Omental fat pad (tissue), 4 donors: ENCODE measurements at places on chromosomes 1 and 21.

DNA sequence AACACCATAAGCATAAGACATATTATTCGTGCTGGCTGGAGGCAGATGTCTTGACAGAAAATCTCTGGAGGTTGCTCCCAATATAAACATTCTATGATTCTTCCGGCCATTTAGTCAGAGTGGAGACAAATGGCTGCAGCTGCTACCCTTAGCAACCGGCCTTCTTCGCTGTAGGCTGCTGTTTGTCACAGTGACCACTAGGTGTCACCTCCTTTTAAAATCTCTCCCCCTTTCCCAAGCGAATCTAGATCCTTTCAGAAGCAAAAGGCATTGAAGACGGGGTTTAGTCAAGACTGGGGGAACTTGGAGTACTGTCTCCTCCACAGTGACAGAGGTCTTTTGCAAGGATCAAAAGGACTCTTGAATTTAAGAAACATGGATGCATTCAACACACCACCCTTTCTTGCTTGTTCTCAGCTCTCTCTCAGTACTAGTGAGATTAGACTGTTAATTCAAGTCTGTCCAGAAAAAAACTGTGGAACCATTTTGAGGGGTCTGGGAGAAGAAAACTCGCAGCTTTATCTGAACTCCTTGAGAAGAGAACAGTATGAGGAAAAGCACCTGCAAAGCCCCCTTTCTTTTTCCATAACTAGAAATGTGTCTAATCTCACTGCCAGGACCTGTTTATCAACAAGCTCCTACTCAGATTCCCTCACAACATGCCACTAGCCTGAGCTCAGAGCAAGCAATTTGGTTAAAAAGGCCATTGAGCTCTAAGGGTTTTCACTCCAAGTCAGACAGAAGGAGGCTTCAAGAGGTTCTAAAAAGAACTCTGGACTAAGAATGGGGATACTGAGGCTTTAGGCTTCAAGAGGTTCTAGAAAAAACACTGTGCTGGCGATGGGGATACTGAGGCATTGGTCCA lies 408.3 kb upstream of the PLXNA2 start:
- no peak for DNase-seq

DNA sequence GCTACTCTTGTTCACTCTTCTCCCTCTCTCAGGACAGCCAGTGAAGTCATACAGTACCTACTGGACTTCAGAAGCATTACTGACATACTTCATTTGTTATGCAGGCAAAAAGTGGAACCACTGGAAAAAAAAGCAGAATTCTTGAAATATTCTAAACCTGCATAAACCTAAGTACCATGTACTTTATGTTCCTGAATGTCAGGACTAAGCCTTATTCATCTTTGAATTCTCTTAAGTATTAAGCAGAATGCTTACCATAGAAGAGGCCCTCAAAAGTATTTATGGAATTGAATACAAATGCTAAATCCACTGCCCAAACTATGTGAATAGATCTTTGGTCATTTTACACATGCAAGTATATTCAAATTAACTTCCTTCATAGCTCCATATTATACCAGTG lies 7.8 kb downstream of the PSMB2 start:
- DNase-seq, result no peak

GRCh38 chr1:72780212-72780611 lies 497.9 kb upstream of the NEGR1 start:
- no peak for DNase-seq

DNA sequence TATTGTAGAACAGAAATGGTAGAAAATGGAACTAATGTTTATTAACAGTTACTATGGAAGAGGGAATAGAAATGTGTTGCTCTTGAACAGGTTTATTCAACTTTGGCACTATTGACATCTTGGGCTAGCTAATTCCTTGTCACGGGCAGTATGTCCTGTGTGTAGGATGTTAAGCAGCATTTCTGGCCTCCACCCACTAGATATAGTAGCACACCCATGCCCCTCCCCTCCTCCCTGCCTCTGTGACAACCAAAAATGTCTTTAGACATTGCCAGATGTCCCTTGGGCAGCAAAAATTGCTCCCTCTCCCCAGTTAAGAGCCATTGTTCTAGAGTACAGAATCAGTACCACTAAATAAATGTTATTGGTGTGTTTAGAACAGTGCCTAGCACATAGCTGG lies 91.4 kb upstream of the TPTE start:
- DNase-seq, result no peak

- no peak for DNase-seq
Observed at GRCh38 chr1:21323091-21323490, 32.8 kb upstream of the ECE1 start.

DNA sequence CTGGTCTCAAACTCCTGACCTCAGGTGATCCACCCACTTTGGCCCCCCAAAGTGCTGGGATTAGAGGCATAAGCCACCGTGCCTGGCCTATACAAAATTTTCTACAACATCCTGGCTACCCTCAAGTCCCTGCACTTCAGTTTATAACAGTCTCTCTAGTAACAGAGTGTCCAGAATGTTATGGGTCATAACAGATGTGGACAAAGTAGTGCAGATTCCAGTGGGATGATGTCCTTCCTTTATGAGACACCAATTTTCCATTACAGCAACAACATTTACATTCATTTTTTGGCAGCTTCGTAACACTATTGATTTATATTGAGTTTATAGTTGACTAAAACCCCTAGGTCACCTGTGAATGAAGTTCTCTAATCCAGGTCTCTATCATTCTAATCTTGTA lies 429.4 kb upstream of the PTBP2 start:
- no peak for DNase-seq

DNA sequence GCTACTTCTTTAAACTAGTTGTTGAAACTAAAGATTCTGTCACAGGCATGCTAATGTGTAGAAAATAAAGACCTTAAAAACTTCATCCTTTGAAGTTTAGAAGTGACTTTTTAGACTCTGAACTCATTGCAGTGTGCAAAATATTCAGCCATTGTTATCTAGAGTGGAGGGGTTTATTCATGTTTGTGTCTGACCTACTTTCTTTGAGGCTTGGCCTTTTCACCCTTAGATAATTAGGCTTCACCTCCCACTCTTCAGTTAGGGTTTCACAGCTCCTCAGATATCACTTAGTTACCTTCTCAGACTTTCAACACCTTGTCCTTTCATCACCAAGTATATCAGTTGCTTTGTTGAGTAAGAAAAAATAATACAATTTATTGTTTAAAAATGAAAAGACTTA lies 75.9 kb downstream of the IVNS1ABP start:
- DNase-seq, result no peak

- DNase-seq, result no peak
Observed at GRCh38 chr1:3505161-3505560, 50.7 kb downstream of the ARHGEF16 start.

DNA sequence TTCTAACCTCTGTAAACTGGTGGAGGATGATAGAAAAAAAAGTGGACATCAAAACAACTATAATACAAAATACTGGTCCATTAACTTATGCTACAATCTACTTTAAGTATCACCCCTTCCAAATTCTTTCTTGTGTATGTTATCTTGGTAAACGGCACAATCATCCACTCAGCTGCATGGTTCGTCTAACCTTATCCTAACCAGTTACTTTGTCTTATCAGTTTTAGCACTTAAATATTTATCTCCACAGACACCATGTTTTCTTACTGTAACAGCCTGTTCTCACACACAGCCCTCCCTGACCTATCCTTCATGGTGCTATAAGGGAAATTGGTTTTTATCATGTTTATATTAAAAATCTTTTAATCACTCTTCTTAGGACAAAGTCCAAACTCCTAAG lies 157.2 kb downstream of the PTGER3 start:
- no peak for DNase-seq

GRCh38 chr1:236128646-236129178 lies 13.6 kb upstream of the GPR137B start:
- DNase-seq, result no peak

DNA sequence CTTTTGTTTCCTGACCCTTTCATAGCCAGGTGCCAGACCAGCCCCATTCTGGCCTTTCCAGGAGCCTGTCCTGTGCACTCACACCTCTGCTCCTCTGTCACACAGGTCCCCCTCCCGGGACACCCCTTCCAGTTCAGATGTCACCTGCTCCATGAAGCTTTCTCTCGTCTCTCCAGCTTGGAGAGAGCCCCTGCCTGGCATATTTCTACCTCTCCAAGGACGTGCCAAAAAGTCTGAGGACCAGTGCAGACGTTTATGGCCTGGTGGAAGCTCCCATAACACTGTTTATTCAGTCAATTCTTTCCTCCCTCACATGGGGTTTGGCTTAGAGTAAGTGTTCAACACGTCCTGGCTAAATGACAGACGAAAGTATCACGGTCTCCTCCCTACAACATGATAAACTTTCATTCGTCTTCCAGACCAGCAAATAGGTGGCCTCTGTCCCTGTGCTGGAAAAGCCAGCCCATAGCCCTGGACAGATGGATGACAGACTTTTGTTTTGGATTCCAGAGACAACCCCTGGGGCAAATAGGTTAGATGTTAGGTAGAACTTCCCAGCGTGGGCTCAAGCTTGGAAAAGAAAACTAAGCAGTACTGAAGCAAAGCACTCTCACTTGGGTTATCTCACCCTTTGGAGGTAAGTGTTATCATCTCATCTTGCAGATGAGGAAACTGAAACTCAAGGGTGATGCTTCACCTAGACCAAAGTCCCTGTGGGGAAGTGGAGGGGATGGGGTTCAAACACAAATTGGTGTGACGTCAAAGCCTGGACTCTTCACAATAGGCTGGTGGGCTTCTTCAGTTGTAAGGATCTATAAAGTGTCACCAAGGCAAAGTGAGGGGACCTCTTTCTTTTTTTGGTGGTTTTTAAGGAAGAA lies 52.9 kb upstream of the ECE1 start:
- DNase-seq, result no peak

- DNase-seq, result no peak
Observed at GRCh38 chr1:202210385-202210784, 16.8 kb downstream of the LGR6 start.

DNA sequence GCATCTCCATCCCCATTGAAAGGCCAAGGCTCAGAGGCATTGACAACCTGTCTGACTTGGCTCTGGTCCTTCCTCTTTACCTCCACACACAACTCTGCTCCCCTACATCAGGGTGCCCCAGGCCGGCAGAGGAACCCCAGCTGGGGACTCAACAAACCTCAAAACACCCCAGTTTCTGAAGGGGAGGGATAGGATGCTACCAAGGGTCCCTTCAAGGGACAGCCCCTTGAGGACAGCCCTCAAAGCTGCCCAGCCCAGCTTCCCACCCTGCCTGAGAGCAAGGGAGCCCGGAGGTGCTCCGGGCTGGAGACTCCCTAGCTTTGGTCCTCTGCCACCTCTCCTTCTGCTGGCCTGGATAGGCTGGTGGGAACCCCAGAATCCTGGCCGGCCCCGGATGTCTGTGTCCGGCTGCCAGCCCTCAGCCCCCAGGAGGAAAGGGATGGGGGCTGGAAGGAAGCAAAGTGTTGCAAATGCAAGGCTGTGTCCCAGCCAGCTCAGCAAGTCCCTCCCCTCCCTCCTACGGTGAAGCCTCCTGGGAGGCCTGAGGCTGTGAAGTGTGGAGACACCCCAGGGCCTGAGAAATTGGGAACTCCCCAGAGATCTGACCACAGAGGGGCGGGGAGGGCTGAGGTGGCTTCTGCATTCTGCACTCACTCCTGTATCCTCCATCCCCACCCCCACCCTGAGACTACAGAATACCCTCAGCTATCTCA lies 1.1 kb upstream of the MARCKSL1 start:
- DNase-seq, result no peak

DNA sequence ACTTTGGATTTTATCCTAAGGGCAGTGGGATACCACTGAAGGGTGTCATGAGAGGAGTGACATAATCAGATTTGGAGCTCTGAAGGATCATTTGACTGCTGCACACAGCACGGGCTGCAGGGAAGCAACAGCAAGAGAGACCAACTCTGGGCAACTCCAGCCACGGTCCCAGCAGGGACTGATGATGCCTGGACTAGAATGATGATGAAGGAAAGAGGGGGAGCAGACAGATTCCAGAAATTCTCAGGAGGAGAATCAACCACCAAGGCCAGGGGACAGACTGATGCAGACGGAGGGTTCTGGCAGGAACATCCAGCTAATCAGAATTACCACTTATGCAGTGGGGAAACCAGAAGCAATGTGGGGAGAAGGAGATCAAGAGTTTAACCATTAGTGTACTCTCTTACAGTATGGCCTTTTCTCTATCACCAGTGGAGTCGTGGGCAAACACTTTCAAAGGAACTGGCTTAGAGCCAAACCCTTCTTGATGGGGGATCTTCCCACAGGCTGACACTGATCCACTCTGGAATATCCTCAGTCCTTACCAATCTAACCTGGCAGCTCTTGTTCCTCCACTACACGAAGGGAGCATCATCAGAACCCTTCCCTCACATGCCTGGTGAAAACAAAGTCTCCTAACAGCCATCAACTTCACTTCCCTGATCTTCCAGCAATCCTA lies 3.3 kb downstream of the URB1 start:
- DNase-seq, result no peak

GRCh38 chr1:66490816-66491215 lies 43.1 kb upstream of the SGIP1 start:
- no peak for DNase-seq

DNA sequence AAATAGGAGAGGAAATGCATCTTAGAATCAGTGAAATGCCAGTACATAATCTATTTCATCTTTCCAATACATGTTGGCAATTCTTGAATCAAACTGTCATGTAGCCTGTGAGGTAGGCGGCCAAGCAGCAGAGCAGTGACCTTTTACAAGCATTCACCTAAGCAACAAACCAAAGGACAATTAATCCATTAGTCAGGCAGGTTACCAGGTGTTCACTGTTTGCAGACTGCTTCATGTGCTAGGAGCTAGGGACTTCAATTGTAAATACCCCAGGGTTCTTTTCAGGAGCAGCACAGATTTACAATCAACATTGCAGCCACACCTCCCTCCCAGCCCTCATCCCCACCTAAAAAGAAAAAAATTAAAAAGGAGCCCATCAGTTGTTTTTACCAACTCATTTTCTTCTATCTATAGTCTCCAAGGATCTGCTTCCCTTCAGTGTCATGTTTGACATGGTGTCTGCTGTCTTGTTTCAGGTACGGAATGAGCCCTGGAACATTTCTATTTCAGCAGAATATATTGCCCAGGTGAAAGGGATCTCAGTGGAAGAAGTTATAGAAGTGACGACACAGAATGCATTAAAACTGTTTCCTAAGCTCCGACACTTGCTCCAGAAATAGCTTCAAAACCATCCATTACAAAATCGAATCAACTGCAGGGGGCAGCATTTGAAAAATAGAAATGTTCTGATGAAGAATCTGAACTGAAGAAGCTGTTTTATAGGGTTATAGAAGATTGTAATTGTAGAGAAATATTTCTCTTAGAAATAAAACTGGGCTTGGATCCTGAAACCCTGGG lies 23.0 kb downstream of the TATDN3 start:
- no peak for DNase-seq

GRCh38 chr1:171984262-171984661 lies 143.0 kb downstream of the DNM3 start:
- no peak for DNase-seq

GRCh38 chr1:53120659-53121058 lies 21.8 kb downstream of the SLC1A7 start:
- no peak for DNase-seq

DNA sequence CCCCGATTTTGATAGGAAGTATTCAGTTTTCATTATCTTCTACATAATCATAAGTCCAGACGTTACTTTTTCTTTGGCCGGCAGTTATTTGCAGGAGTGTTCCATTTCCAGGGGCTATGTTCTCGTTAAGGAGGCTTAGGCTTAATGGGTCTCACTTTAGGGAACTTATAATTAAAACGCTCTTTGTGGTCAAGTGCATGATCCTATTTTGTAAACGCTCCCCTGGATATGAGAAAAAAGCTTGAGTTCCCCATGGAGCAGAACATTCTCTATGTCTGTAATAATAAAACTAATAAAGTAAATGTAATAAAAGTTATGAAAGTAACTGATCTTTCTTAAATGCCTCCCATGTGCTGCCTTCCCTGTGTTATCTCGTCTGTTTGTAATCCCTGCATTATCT lies 48.7 kb upstream of the GPR153 start:
- DNase-seq, result no peak

- no peak for DNase-seq
Observed at GRCh38 chr1:197868751-197869489, 33.5 kb upstream of the C1orf53 start.
